ENCODE measurements at places on chromosomes 7 and 10.

GRCh38 chr10:125093974-125094705 lies 66.2 kb downstream of the CTBP2 start:
- DNase-seq = no peak

- no peak for DNase-seq
These were observed 236.2 kb downstream of the DNAJB9 start for GRCh38 chr7:108805808-108806397.

GRCh38 chr10:34959786-34960185 lies 130.4 kb downstream of the CUL2 start:
- DNase-seq = no peak

DNA sequence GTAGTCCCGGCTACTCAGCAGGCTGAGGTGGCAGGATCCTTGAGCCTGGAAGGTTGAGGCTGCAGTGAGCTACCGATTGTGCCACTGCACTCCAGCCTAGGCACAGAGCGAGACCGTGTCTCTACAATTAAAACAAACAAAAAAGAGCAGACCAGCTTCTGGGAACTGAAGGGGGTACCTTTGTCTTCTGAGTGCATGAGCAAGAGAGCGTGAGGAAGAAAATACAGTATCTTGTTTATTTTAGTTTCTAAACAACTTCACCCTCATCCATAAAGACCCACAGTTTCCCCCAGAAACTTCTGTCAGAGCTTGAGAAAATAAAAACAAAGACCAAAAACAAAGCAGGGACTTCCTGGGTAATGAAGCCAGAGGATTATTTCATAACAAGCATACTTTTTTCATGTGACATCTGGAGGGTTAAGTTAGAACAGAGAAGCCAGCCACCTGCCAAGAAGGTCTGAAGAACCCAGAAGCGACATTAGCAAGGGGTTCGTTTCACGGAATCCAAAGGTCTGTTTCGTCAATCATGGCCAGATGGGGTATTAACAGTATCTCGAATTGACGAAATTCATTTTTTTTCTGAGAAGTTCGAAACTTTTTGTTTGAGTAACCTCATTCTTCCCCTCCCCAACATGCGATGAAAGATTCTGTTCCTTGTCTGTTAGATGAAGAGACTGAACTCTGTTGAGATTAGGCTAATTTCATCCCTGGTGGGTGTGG lies 10.2 kb upstream of the IL2RA start:
- no peak for DNase-seq

GRCh38 chr10:123351715-123352114 lies 197.5 kb downstream of the BUB3 start:
- no peak for DNase-seq

- DNase-seq = no peak
These were observed 47.0 kb upstream of the RASGEF1A start for GRCh38 chr10:43313901-43314300.

DNA sequence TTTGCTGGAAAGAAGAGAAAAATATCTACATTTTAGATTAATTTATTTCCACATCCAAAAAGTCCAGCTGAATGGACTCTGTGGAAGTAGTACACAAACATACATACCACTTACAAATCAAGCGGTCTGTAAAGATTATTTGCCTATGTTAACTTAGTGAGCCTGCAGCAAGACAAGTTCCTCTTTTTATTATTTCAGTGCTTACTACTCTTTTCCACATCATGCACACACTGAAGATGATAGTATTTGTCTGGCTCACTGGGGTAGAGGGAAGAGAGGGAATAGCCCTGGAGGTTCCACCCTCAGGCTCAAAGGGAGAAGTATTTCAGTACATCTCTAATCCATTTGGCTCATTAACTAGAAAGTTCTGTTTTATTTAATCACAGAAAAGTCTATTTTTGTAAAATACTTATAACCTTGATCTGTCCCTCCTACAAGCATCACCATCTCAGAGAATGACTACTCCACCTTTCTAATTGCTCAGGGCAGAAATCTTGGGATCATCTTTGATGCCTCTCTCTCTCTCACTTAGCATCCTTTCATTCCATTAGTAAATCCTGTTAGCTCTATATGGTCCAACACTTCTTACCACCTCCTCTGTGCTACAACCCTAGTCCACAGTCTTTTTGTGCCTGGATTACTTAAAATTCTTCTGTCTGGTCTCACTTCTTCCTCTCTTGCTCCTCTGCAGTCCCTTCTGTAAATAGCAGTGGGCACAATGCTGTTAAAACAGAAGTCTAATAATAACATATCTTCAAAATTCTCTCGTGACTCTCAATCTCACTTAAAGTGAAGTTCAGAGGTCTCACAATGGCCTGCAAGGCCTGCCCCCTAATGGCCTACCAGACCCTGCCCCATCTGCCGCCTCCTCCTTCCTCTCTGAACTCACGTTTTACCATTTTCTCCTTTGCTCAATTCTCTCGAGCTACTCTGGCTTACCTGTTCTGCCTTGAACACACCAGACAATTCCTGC lies 64.3 kb upstream of the CCDC6 start:
- DNase-seq = no peak

DNA sequence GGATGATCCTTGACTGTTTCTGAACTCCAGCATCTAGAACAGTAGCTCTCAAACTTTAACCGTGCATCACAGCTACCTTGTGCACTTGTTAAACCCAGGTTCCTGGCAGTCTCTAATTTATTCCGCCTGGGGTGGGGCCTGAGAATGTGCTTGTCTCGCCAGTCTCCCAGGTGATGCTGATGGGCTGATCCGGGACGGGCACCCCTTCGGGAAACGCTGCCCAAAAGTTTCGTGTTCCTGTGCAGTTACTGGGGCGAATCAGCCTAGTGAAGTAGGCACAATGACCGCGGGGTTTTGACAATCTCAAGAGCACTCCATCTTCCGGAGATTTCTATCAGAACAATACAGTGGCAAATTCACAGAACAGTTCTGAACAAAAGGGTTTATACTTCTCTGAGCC lies 29.9 kb downstream of the ADCYAP1R1 start:
- no peak for DNase-seq

- DNase-seq = no peak
These were observed 188.8 kb upstream of the SMIM30 start for GRCh38 chr7:113307147-113307546.

DNA sequence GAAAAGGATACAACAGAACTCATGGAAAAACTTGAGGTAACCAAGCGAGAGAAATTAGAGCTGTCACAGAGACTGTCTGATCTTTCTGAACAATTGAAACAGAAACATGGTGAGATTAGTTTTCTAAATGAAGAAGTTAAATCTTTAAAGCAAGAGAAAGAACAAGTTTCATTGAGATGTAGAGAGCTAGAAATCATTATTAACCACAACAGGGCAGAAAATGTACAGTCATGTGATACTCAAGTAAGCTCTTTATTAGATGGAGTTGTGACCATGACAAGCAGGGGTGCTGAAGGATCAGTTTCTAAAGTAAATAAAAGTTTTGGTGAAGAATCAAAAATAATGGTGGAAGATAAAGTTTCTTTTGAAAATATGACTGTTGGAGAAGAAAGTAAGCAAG lies 62.1 kb downstream of the AKAP9 start:
- no peak for DNase-seq

- DNase-seq = no peak
These were observed 129.5 kb downstream of the SDK1 start for GRCh38 chr7:3430588-3430987.

GRCh38 chr10:94412449-94412848 lies 10.1 kb downstream of the TBC1D12 start:
- no peak for DNase-seq

GRCh38 chr10:61993711-61994401 lies 92.4 kb downstream of the ARID5B start:
- DNase-seq = no peak

DNA sequence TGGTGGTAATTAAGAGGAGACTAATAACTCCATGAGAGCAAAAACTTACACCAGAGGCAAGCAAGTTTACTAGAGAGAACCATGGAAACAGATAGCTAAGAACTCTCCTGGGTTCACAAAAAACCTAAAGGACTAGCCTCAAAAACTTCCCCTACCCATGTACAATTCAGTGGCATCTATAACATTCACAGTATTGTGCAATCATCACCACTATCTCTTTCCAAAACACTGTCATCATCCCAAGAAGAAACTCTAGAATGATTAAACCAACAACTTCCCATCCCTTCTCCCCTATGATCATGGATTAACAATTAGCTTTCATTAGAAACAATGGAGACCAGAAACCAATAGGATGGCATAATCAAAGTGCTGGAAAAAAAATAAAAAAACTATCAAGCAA lies 1038.3 kb downstream of the LRMDA start:
- DNase-seq = no peak

DNA sequence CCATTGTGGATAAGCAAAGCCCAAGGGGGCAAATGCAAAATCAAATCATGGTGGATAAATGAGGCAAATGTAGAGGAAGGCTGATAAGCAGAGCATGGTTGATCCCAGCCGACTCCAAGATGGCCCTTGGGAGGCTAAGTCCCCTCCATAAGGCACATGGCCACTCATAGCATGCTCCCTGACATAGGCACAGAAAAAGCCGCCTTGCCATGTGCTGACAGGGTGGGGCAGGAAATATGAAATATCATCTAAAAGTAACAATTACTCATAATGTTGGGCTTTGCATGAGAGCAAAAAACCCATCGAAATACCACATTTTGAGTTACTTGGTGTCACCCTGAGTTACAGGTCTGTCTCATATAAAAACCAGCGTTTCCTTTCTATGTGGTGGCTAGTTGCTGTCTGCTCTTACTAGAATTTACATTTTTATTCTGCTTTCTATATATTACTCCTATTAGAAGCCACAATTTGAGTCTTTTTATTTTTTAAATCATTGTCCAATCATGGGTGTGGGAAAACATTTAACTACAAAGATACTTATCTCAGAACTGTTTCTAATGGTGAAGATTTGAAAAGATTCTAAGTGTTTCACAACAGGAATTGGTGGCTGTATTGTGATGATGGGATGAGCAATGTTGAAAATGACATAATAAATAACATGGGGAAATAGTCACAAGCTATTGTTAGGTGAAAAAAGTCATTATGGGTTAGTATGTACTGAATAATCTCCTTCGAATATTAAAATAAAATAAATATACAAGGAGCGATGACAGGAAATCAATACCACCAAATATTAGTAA lies 102.7 kb downstream of the CUBN start:
- DNase-seq = no peak

- DNase-seq = no peak
These were observed 77.7 kb upstream of the GLI3 start for GRCh38 chr7:42314696-42315095.

- no peak for DNase-seq
These were observed 40.8 kb upstream of the HECW1 start for GRCh38 chr7:43071604-43072003.

- no peak for DNase-seq
These were observed 119.8 kb downstream of the TWIST1 start for GRCh38 chr7:18997477-18998150.

DNA sequence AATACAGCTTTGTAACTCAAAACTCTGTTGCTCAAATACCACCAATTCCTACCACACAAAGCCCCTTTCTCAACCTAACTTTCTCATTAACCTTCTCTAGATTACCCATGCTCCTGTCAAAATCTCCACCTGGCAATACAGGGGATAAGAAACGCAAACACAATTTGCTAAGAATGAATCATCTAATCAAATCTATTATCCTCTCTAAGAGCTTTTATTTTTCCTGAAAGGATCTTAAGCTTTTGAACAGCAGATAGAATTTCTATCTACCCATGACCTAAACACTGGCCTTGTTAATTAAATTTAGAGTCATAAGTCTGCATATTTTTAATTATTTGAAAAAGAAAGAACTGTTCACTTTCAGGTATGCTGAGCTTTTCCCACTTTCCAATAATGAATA lies 98.3 kb downstream of the HBP1 start:
- no peak for DNase-seq

DNA sequence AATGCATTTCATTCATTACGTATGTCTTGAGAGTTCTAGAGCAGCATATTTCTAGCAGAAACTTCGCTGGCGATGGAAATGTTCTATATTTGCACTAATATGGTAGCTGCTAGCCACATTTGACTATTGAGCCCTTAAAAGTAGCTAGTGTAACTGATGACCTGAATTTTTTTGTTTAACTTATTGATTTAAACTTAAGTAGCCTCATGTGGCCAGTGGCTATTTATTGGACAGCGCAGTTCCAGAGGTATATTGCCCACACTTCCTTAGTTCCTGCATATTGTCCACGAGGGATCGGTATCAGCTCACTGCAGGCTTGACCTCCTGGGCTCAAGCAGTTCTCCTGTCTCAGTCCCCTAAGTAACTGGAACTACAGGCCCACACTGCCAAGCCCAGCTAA lies 3.7 kb downstream of the PSTK start:
- no peak for DNase-seq

DNA sequence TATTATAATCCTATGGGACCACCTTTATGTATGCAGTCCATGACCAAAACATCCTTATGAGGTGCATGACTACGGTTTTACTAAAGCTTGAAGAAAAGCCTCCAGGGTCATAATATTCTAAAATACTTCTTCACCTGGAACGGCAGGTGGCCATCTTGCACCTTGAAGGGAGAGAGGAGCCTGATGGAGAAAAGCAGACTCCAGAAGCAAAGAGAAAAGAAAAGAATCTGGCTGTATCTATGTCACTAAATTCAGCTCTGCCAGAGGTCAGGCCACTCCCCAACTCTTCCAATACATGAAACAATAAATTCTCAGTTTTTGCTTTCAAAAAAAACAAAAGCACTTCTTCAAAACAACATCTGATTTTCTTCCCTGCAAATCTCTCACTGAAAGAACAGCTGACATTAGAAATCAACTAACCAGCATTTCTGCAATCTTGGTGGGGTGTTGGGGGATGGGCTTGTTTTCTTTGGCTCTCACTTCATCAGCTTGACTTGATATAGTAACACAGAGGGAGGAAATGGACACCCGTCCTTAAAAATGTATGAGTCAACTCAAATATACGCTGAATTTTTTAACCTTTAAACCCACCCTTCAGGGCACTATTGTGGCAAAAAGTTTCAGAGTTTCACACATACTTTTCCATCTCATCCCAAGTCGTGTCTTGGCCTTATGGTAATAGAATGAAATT lies 21.7 kb downstream of the HIBADH start:
- DNase-seq = no peak

DNA sequence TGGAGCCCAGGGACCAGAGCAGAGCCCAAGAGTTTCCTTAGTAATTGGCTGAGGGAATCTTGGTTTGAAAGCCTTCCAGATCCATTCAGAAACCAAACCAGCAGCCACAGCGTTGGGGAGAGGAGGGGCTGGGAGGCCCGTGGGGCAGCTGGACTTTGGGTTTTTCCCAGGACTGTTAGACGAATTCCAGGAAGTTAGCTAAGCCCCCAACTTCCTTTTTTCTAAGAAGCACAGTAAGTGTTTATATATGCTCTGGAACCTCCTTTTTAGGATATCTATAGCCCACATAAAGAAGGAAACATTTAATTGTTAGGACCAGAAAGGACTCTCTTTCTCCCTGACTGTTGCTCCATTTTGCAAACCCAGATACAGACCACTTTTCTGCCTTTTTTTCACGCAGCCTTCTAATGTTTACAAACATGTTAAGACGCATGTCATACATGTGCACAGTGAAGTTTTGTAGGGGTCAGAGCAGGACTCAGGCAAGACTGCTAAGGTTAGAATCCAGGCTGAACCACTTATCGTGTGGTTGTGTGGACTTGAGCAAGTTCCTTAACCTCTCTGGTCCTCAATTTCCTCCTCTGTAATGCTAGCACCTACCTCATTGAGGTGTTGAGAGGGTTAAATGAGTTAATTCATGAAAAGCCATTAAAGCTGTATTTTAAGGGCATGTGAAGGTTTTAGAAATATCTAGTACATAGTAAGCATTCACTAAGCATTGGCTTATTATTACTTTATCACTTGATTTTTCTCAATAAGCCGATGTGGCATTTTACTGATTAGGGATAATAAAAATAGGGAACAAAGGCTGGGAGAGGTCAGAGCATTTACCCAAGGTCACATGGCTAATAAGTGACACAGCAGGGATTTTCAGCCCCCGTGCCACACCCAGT lies 42.4 kb downstream of the TBATA start:
- DNase-seq = no peak

Data from C1 segment of cervical spinal cord (tissue), 14 donors.